Hematopoietic multipotent progenitor cell treated with erythropoietin and hydrocortisone succinate and interleukin-3 and kit ligand, for 6 days (in vitro differentiated cells): ENCODE measurements at places on chromosomes 11 and 22.

GRCh38 chr11:116517077-116517476 is 255.7 kb downstream of the BUD13 start:
- no peak for DNase-seq

DNA sequence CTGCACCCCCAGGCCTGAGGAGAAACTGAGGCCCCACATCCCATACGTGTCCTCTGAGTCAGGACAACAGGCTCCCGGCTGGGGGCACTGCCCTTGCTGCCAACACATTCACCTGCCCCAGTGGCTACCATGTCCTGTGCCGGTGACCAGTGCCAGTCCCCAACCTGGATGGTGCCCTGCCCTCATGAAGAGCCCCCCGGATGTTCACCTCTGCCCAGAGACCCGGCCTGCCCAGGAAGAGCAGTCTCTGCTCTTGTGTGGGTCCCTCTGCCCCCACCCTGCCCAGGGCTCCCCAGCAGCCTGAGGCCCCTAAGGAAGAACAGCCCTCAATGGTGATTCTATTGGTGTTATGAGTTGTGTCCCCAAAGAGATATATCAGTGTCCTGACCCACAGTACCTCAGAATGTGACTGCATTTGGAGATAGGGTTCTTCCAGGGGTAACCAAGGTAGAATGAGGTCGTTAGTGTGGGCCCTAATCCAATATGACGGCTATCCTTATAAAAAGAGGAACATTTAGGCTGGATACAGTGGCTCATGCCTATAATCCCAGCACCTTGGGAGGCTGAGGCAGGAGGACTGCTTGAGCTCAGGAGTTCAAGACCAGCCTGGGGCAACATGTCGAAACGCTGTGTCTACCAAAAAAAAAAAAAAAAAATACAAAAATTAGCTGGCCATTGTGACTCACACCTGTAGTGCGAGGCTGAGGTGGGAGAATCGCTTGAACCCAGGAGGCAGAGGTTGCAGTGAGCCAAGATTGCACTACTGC is 13.2 kb upstream of the DGCR8 start:
- no peak for DNase-seq

- DNase-seq, result no peak
Observed at GRCh38 chr22:30097861-30098260, 17.6 kb downstream of the HORMAD2 start.

- DNase-seq, result no peak
Observed at GRCh38 chr11:19508165-19508564, 204.5 kb upstream of the NAV2 start.

- DNase-seq, result no peak
Observed at GRCh38 chr11:64021757-64022093, 14.0 kb upstream of the FLRT1 start.
